ENCODE measurements at places on chromosomes 2 and 18.

DNA sequence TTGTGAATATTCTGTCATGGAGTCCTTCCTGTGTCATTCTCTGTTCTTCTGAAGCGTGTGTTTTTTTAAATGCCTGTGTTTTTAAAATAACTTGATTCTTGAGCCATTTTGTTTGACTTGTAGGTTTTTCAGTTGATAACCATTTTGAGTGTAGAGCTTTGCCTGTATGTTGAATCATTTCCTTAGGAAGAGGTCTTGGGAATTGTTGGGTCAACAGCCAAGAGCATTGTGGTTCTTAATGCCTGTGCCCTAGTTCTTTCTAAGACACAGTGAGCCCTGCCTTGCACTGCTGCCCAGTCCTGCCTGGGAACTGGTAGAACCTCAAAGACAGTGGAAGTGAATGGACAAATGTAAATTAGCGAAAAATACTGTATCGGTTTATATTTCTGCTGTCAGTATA, 25.9 kb downstream of the RAB12 start:
- DNase-seq: no peak

- no peak for DNase-seq
Observed at GRCh38 chr18:38698088-38698487, 1132.5 kb upstream of the CELF4 start.

DNA sequence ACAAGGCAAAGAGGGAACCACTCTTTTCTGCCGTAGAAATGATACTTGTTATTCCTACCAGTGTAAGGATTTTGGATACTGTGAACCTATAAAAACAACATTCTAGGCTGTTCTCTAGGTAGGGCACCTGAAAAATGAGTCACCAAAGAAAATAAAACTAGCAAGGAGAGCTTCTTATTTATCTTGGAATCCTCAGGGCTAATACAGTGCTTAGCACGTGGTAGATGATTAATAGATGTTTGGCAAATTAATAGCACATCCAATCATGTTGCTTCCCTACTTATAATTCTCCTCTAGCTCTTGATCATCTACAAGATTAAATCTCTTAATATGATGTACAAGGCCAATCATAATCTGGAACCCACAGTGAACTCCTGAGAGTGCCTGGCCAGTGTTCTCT, 73.1 kb downstream of the AAK1 start:
- no peak for DNase-seq

- no peak for DNase-seq
Observed at GRCh38 chr2:207819839-207820784, 50.4 kb upstream of the FZD5 start.

DNA sequence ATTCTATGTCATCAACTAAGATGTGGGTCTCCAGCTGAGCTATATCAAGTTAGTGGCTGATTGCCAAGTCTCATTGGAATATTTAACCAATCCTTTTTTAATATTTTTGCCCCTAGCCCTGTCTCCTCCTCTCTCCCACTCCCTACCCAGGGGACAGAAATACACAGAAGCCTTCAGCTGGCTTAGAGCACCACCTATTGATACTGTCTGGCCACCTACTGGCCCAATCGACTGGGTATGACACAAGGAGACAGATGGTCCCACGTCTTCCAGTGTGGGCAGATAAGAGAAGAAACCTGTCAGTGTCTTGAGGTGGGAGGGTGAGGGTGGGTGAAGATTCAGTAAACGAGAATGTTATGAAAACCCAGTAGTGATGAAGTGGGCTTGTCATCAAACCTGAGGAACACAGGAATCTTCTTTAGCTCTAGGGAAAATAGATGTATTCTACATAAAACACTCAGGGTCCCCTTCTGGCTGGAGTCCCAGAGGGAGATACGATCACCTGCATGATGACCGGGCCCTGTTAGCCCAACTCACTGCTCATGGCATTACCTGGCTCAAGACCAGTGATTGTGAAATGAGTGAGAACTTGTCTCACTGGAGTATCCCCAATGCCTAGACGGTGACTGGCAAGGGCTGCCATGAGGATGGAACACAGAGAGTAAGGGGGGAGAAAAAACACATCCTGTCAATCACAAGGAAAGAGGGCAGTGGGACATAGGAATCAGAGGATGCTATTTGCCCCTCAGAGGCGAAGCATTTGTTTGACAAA, 26.7 kb downstream of the POLR1A start:
- no peak for DNase-seq

DNA sequence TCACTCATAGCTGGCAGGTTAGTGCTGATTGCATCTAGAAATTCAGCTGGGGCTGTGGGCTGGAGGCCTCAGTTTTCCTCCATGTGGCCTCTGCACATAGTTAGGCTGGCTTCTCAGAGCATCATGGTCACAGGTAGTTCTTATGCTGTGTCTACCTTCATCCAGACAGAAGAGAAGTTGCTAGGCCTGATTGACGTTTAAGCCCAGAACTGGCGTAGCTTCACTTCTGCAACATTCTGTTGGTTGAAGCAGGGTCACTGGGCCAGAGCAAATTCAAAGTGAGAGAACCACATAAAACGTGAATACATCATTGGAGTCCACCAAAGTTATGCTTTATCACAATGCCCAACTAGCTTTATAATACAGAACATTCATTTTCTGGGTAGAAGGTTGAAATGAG, 116.0 kb downstream of the SPP2 start:
- DNase-seq: no peak

DNA sequence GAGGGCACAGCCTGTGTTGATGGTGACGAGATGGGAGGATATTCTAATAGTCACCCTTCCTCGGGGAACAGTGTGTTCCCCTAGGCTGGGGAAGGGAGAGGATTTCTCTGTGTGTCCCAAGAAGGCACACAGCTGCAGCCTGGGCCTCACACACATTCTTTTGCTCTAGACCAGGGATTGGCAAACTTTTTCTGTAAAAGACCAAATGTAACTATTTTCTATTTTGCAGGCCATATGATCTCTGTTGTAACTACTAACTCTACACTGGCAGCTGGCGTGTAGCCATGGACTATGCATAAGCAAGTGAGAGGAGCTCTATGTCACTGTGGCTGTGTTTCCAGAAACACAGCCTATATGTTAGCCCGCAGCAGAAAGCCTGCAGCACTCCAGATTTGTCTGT, 65.8 kb downstream of the ARHGAP28 start:
- no peak for DNase-seq

GRCh38 chr2:241820625-241821384, 11.8 kb downstream of the NEU4 start:
- DNase-seq: no peak

DNA sequence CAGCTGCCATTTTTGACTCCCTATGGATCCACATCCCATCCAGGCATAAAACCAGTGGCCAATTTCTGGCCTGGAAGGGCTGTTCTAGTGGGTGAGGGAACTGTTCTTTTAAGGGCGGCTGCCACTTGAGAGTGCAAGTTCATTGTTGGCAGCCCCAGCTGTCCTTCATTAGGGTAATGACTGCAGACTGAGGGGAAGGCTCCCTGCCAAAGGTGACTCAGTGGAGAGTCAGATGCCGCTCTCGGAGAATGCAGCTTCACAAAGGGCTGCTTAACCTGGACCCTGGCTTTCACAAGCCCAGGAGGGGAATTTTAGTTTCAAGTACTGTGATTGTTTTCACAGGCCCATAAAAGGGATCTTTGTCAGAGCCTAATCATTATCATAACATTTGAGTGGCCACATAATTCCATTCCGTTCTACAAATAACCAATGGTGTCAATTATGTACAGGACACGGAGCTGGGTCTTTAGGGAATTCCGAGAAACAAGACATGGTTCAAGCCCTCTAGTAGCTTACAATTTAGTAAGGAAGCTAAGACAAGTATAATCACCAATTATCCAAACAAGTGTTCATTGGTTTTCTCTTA, 235.7 kb downstream of the CDCA7 start:
- DNase-seq: no peak

DNA sequence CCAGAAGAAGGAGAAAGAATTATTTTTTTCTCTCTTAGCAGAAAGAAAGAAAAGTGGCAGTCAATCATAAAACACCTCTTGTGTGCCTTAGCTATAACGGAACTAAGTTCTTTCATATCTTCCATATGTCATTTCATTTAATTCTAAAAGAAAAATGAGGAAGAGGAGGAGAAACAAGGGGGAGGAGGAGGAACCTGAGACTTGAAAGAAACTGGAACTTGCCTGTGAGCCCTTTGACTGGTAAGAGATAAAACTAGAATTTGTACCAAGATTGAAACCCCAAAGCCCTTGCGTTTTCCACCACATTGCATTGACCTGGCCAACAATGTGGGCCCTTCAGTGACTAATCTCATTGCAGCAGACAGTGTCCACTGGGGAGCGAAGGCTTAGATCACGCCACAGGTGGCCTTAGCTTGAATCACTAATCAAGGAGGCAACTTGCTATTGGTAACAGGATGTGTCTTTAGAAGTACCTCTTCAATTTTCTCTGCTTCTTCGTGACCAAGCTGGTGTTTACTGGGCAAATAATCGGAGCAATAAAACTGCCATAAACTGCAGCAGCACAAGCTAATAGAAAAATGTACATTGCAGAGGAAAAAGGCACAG, 307.9 kb downstream of the CLIP4 start:
- no peak for DNase-seq

DNA sequence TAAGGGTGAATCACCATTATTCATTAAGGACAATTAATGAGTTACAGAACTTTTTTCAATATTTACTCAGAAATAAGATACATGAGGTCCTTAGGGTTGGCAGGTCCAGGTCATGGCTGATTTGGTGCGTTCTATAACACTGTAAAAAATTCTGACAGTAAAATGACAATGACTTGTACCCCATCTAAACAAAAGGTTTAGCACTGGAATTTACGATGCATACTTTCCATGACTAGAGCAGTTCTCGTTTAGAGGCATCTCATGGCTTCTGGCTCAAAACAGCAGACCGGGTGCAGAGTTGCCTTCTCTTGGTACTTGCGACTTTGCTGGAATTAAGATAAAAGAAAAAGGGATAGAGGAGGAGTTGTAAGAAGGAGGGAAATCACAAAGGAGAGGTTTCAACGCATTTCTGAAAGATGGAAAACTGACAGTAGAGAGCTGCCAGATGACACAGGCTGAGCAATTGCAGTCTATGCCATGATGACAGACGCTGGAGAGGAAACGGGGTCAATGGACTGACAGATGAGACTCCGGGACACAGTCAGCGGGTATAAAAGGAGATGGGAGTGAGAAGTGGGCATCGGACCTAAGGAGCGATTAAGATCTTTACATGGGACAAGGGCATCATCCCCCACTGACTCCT, 4.1 kb upstream of the CYS1 start:
- no peak for DNase-seq

GRCh38 chr2:127074358-127074757, 32.6 kb downstream of the BIN1 start:
- DNase-seq: no peak

DNA sequence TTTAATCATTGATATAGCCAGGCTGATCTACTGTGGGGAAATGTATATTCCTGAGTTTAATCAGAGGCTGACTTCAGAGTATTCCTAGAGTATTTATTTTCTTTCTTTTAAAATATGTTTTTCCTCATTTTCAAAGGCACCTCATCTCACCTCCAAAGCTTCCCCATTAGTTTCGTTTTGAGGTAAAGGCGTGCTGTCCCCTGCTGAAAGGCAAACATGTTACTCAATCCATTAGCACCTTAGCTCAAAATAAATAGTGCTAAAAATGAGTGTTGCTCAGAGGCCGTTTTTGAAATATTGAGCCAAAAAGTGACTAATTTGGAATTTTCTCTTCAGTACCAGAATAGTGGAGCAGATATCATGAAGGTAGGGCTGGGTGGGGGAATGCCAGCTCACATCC, 386.2 kb downstream of the SOX11 start:
- DNase-seq: no peak

GRCh38 chr2:127185093-127185492, 35.0 kb downstream of the CYP27C1 start:
- no peak for DNase-seq

DNA sequence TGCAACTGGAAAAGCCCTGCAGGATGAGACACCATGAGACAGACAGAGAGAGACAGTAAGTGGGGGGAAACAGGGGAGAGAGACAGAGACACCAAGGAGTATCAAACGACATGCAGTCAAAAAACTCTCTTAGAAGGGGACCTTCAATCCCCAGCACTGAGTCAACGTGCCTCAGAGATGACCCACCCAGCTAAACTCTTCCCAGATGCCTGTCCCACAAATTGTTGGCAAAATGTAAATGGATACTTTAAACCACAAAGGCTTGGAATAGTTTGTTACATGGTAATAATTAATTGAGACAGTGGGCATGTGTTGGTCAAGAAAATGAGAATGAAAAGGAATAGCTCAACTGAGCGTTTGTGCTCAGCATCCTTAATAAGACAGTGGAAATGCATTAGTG, 98.3 kb downstream of the GRB14 start:
- DNase-seq: no peak

DNA sequence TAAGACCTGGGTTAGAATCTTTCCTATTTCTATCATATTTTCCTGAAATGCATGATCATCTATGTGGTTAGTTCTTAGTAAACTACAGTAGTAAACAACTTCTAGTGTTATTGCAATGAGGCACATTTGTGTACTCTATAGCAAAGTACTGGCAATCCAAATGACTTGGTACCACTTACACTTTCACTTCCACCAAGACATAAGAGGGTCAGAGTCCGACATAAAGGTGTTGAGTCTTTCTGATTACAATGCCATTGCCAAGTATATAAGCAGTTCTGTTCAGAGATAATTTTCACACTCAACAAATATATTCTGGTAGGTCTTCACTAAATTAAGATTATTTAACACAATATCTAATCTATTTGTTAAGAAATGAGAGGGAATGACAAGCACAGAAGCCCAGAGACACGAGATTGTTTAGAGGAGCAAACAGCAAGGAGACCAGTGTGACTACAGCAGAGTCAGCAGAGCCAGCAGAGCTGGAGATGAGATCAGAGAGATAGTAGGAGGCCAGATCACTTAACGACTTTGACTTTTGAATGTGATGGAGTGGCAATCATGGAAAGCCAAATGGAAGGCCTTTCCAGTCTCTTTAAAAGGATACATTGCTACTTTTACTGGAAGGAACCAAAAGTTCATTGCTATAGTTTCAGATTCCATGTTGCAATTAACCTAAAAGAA, 27.5 kb downstream of the SOS1 start:
- DNase-seq: no peak

- DNase-seq: no peak
Observed at GRCh38 chr2:98552499-98553179, 55.7 kb downstream of the COA5 start.

DNA sequence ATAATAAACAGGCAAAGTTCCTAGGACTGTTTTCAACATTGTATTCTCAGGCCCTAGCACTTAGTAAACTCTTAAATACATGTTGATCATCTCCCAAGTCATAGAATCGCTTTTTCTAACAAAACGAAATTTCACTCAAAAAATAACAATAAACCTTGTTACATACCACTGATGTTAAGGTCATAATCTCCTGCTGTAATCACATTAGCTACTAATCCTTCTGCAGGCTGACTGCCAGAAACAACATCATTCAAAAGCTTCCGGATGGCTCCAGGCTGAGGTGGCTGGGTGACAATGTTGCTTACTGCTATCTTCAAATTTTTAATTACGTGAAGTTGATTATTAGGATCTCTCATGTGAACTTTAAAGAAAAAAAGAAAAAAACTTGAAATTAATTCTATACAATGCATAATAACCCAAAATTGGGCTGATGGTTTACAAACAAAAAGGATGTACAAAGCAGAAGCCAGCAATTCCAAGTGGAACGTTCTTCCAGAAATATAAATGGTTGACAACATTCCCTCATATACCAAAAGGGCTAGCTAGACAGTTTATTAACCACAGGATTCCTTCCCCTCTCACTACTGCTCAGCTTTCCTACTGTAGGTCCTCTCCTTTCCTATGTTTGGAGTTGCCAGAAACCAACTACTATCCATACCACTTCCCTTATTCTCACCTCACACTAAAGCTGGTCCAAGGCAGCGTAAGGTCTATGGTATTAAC, 11.6 kb downstream of the TRAPPC8 start:
- no peak for DNase-seq

Data from neural crest cell (in vitro differentiated cells).